NCI-H187 (cell line): ENCODE measurements at places on chromosomes 13 and 19.

DNA sequence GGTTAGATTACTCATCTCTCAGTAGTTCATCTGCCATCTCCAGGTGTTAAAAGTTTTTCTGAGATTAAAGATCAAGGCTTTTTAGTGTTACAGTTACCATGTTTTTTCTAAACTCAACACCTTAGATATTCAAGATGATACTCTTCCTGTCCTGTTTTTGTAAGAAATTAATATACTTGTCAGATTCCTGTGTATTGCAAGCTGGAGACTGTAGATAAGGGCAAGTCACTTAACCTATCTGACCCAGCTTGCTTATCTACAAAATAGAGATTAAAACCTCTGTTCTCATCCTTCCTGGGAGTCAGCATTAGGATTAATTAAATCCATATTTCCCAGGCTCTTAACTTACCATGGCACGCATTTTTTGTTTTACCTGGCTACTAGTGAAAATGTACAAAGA is 25.2 kb downstream of the SUGT1 start:
- DNase-seq = no peak

DNA sequence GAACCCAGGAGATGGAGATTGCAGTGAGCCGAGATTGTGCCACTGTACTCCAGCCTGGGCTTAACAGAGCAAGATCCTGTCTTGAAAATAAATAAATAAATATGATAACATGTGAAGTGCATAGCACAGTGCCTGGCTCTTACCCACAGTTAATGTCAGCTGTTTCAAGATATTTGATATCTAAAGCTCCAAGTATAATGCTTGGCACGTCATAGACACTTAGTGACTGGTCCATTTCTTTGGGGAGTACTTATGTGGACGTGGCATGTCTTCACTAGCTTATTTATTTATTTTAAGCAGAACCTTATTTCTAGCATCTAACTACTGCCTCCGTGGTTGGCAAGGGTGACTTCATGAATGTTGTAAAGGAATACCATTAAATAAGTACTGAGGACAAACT is 18.8 kb downstream of the GARRE1 start:
- DNase-seq = no peak

- no peak for DNase-seq
Observed at GRCh38 chr19:18989316-18989715, 44.0 kb downstream of the SUGP2 start.

- peak; percentile 32 for DNase-seq
Observed at GRCh38 chr19:44570984-44571684, 41.7 kb upstream of the CEACAM20 start.

DNA sequence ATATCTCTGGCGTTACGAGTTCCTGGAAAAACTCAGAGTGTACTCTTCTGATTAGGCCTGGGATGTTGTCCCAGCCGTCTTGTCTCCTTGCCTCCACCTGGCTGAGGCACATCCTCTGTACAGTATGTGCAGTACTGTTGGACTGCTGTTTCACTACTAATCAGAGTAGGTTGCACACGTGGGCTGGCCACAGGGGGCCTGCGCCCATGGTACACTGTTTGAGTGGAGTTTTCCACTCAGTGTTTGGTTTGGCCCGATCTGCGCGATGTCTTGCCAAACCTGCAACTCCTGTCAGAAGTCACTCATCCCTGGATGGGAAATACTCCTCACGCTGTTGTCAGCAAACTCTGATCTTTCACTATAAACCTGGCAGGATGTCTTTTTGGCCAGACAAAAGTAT is 189.6 kb upstream of the CSNK1A1L start:
- DNase-seq = no peak

DNA sequence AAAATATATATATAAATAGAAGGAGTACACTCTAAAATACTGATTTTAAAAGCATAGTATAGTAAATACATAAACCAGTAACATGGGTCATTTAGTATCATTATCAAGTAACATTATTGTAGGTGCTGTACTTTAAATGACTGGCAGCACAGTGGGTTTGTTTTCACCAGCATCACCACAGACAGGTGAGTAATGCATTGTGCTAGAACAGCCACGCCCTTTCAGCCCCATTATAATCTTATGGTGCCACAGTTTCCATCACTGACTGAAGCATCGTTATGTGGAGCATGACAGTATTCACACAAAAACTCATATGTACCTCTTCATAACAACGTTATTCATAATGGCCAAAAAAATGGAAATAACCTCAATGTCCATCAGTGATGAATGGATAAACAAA is 88.3 kb downstream of the DHRS12 start:
- no peak for DNase-seq

GRCh38 chr13:51818276-51818675 is 14.3 kb upstream of the DHRS12 start:
- DNase-seq = no peak

- DNase-seq = no peak
Observed at GRCh38 chr13:62387647-62388046, 972.0 kb upstream of the PCDH20 start.

DNA sequence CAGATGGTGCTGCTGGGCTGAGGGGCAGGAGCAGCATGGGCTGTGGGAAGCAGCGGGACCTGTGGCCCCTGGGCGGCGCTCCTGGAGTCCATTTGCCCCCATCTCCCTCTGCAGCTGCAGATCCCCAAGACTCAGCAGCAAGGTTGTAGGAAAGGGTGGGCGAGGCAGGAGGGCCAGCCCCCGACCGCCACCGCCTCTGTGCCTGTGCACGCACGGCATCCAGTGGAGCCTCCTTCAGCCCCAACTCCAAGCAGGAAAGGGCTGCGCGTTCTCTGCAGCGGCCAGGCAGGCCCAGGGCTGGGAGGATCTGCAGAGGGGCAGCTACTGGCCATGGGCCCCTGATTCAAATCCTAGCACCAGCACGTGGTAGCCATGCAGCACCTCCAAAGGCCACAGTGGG is 20.8 kb downstream of the DPF1 start:
- DNase-seq = no peak

- no peak for DNase-seq
Observed at GRCh38 chr19:7083076-7083956, 13.8 kb downstream of the ZNF557 start.

DNA sequence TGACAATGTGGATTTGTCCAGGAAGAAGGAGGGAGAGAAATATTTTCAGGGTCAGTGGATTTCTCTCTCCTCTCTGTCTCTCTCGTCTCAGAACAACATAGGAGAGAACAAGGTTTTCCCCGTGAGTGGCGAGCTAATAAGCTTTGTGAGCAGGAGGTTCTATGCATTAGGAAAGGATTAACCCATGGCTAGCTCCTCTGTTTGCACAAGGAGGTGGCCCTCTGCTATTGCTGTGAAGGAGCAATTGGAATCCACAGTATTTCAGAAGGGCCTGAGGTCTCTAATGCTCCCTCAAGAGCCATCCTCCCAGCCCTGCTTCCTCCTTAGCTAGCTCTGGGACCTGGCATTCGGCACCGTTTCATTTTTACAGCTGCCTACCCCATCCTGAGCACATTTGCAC is 288.9 kb upstream of the MAB21L1 start:
- no peak for DNase-seq

GRCh38 chr13:45073809-45074208 is 46.5 kb upstream of the GTF2F2 start:
- DNase-seq = no peak

- DNase-seq = no peak
Observed at GRCh38 chr13:40152145-40152544, 496.7 kb downstream of the COG6 start.

DNA sequence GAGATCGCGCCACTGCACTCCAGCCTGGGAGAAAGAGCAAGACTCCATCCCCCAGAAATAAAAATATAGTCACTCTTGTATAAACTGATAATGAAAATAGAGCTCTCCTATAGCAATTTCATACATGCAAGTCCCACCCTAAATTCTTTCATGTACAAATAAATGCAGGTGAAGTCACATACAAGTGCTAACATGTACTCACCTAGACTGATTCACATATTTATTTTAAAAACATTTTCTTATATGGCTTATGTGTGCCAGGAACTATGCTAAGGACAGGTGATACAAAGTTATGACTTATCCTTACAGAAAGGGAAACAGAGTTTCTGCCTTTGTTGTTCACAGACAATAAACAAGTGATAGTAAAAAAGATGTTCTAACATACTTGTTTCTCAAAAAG is 32.0 kb downstream of the USP12 start:
- no peak for DNase-seq

DNA sequence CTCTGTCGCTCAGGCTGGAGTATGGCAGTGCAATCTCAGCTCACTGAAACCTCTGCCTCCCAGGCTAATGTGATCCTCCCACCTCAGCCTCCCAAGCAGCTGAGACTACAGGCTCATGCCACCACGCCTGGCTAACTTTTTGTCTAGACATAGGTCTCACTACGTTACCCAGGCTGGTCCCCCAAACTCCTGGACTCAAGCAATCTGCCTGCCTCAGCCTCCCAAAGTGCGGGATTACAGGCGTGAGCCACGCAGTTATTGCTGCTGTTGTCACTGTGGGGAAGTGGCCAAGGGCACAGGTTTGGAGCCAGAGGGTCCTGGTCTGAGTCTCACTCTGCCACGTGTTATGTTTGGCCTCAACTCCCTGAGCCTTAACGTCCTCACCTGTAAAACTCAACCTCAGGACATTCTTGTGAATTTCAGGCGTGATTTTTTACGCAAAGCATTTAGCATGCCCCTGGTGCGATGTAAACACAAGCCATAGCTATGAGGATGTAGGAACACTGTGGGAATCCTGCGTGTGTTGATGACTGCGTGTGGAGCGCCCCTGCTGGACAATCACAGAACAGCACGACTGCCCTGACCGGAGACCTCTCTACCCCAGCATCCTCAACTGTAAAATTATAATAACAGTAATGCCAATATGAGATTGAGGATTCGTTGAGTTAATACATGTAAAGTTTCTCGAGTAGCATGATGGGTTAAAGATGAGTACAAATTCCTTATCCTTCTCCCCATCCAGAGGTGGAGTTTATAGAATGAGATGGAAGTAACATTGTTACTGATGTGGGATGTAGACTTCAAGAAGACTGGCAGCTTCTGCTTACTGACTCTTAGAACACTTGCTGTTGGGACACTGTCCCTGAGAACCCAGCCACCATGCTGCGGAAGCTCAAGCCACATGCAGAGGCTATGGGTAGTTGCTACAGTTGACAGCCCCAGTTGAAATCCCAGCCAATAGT is 41.8 kb upstream of the PNMA8B start:
- DNase-seq = no peak

DNA sequence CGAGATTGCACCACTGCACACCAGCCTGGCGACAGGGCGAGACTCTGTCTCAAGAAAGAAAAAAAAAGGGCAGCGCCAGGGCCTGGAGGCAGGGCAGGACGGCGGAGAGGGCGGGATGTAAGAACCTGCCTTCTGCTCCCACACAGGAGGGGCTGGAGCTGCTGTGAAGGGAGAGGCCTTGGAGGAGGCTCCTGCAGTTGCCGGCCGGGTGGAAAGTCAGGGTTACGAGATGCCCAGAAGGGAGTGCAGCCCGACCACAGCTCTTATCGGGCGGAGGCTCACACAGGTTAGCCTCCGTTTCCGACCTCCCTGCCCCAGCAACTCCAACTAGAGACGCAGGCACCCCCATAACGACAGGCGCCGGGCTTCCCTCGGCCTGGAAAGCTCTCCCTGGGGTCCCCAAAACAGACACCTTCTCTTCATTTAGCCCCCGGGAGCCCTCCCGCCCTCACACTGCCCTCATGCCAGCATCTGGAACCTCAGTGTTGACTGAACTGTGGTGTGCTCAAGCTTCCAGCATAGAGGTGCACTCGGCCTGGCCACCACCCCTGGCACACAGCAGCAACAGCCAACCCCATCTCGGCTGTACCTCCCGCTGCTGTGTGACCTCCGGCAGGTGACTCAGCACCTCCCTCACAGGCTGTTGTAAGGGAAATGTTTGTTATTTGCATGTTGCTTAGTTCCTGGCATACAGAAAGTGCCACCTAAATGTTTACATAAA is 1.4 kb downstream of the PLPP2 start:
- no peak for DNase-seq

GRCh38 chr13:24097667-24098066 is 62.9 kb upstream of the SPATA13 start:
- no peak for DNase-seq

DNA sequence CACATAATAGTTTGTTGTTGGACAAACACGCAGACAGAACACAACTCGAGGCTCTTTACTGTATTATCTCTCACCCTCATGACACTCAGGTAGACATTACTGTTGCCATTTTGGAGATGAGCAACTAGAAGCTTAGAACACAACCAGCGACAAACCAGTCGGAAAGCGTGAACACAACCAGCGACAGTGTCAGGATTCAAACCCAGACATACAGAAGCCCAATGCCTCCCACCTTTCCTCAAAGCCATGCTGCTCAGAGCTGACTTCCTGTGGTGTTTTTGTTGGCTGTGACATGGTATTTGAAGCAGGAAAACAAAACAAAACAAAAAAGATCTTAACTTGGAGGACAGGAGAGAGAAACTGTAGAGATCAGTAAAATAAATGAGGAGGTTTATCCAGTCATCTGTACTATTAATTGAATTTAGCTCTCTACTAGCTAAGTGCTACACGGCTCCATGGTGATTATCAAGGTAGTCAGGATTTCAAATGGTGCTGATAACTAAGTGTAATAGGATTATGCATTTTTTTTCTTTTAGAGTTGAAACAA is 92.1 kb downstream of the STARD13 start:
- DNase-seq = no peak

DNA sequence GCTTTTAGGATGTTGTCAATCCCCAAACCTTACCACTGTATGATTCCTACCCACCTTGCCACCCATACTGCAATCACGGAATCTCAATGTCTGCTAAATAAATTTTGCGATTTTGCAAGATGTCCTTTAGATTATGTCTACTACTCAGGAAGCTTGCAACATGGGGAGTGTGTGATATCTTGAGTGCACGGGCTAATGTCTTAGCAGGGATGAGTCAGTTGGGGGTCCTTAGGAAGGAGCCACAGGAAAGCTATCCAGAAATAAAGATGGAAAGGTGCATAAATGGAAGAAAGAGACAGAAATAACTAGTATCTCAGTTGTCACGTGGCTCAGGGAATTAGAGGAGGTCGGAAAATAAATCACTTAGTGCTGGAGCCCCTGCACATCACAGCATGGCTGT is 77.1 kb downstream of the NALCN start:
- no peak for DNase-seq

DNA sequence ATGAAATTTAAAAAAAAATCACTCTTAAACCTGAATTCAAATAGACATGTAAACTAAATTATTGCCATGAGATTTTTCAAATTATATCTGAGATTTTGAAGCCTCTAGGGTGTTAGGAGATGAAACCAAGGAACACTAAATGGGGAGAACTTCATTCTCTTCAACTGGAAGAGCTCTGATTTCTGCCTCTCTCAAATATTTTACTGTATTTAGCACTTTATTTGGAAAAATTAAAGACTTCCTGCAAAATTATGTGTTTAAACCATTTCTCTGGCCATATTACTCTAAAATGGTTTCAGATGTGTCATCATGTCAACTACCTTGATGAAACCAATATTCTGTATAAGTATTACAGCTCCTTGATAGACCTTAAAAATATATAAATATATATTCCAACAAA is 1571.6 kb upstream of the PRR20A start:
- DNase-seq = no peak

DNA sequence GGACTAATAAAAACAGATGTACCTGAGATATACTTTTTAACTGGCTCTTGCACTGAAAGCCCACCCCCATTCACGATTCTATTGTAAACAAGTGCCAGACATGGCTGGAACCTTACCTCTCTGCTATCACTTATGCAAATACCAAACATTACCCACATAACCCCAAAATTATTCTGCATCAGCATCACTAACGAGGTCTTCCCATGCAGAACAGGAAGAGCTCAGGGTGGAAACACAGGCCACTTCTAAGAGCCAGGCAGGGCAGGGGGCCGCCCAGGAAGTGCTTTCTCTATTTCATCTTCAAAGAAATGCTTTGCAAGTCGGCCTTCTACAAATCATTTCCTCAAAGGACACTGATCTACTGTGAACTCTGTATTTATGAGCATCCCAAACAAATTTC is 7.3 kb downstream of the IRS2 start:
- no peak for DNase-seq

- no peak for DNase-seq
Observed at GRCh38 chr13:98083507-98083906, 59.4 kb upstream of the FARP1 start.
